ENCODE measurements at places on chromosomes 11 and 22. TPM values are rescaled to one million over a fixed set of nuclear protein-coding genes. Genes with fewer than 3 reads are reported as not detected.

The FOSL1 gene
- total RNA-seq: not detected

The RAD9A gene
- total RNA-seq: 26.6 TPM

The PI4KA gene
- total RNA-seq: 84.9 TPM

The KCNK7 gene
- total RNA-seq: 0.99 TPM

The SYT13 gene
- total RNA-seq: 19.8 TPM

The PDGFD gene
- 41.2 TPM for total RNA-seq

The PHF21A gene
- 57.6 TPM for total RNA-seq

The RPS3 gene
- total RNA-seq: 506 TPM

The MEI1 gene
- total RNA-seq: 0.82 TPM

The OR8B12 gene
- total RNA-seq: not detected

The COMT gene
- 168 TPM for total RNA-seq

The CNGA4 gene
- total RNA-seq: 0.27 TPM

The OR2D2 gene
- total RNA-seq: 0.38 TPM

The NPAS4 gene
- 0.82 TPM for total RNA-seq

The MYO7A gene
- 51.1 TPM for total RNA-seq

The PKNOX2 gene
- total RNA-seq: 9.7 TPM

The RBMXL2 gene
- not detected for total RNA-seq

The ELMOD1 gene
- 30.2 TPM for total RNA-seq

The RFPL3 gene
- not detected for total RNA-seq

The RNF26 gene
- 10.6 TPM for total RNA-seq

The GNG3 gene
- 3.0 TPM for total RNA-seq

The ART1 gene
- not detected for total RNA-seq

The CDC45 gene
- 5.6 TPM for total RNA-seq

The OR8G5 gene
- total RNA-seq: not detected

The MPZL2 gene
- total RNA-seq: 18.4 TPM

The PNPLA3 gene
- 47.3 TPM for total RNA-seq

The SYT7 gene
- total RNA-seq: 27.4 TPM

The PHLDB1 gene
- total RNA-seq: 93.2 TPM

The KRTAP5-7 gene
- total RNA-seq: not detected

The ENTHD1 gene
- total RNA-seq: not detected

The ADM gene
- total RNA-seq: 115 TPM

The OR10G7 gene
- total RNA-seq: not detected

The FADS3 gene
- 34.5 TPM for total RNA-seq

The LRRC4C gene
- total RNA-seq: 45.4 TPM

The OR52H1 gene
- 0.66 TPM for total RNA-seq

The NNMT gene
- total RNA-seq: 2.1 TPM

The KCNJ1 gene
- total RNA-seq: not detected

The OR5W2 gene
- not detected for total RNA-seq

The NAALADL1 gene
- 22.0 TPM for total RNA-seq

The PACSIN3 gene
- total RNA-seq: 35.2 TPM

The CST6 gene
- total RNA-seq: not detected

The OR10A2 gene
- total RNA-seq: 0.22 TPM

The BARX2 gene
- total RNA-seq: 7.0 TPM

The ELF5 gene
- total RNA-seq: 1.4 TPM

The TMA7B gene
- not detected for total RNA-seq

The PATE4 gene
- total RNA-seq: not detected

The SPDYC gene
- total RNA-seq: not detected

The ENDOD1 gene
- 31.4 TPM for total RNA-seq

The PLAAT4 gene
- 9.8 TPM for total RNA-seq

The DNAJC24 gene
- total RNA-seq: 51.0 TPM

The PLEKHB1 gene
- total RNA-seq: 91.2 TPM

The SIAE gene
- total RNA-seq: 7.4 TPM

The SOX6 gene
- 46.6 TPM for total RNA-seq

The LTBP3 gene
- 190 TPM for total RNA-seq

The CSNK2A3 gene
- total RNA-seq: 4.7 TPM

The CARD18 gene
- total RNA-seq: 0.88 TPM

The WT1 gene
- total RNA-seq: not detected
